ENCODE measurements at places on chromosomes 6 and 20. TPM values are rescaled to one million over a fixed set of nuclear protein-coding genes. Genes with fewer than 3 reads are reported as not detected.

Gene TREM1
- not detected for total RNA-seq

Gene LST1
- 15.5 TPM for total RNA-seq

Gene HSPA1L
- 1.7 TPM for total RNA-seq

- no peak for DNase-seq
Measured at GRCh38 chr6:31053873-31054272, 43.6 kb downstream of the MUC22 start.

GRCh38 chr6:119173249-119174084, 95.0 kb upstream of the FAM184A start:
- no peak for DNase-seq

DNA sequence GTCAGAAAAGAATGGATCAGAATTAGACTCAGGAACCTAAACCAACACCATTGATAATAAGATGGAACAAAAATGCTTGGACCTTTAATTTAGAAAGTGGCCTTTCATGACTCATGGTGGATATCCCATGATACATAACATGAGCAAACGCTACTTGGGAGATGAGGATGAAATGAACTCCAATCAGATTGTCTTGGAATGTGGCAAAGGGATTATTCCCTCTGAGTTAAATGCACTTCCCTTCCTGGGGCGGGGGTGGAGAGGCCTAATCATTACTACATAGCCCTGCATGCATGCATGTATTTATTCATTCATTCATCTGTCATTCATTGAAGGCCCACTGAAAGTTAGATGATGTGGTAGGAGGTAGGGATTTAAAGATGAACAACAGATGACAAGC, 174.0 kb downstream of the AIG1 start:
- DNase-seq: no peak

DNA sequence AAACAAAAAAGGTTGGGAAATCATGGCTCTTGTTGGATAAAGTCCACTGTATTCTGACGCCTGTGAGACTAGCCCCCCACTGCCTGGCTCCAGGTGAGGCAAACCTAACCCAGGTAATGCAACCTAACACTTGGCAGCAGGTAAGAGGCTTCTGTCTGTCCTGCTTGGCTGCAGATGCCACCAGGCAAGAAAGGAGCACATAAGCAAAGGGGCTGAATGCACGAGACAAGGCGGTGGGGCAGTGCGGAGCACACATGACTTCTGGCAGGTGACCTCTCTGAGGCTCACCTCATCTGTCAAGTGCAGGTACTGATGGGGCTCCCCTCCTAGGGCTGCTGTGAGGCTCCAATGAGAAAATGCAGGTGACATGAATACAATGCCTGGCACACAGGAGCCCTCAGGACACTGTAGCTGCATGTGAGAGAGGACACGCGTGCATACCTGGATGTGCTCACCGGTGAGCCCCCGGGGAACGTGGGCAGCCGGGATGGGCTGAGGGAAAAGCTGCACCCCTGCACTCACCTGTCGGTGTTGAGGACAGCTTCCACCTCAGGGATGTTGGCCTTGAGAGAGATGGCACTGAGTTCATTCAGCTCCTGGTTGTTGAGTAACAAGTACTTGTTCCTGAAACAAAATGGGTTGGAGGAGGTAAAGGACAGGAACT, 54.1 kb downstream of the MYH7B start:
- DNase-seq: no peak
